CD4-positive, alpha-beta T cell (primary cell): ENCODE measurements at places on chromosomes 4 and X. TPM values are rescaled to one million over a fixed set of nuclear protein-coding genes. Genes with fewer than 3 reads are reported as not detected.

Gene ASB12
- total RNA-seq: not detected

Gene HAUS3
- total RNA-seq: 143 TPM

GRCh38 chr4:2073808-2074481, 14.8 kb downstream of the NAT8L start:
- DNase-seq: no peak

GRCh38 chr4:69881173-69881773, 21.3 kb upstream of the SULT1E1 start:
- no peak for DNase-seq

GRCh38 chr4:145847764-145848163, 90.9 kb downstream of the ZNF827 start:
- DNase-seq: no peak
